ENCODE measurements at places on chromosomes 1 and 21.

- no peak for DNase-seq
These were observed 106.8 kb downstream of the TOMM20 start for GRCh38 chr1:235021815-235022214.

GRCh38 chr1:228144193-228144992 is 4.3 kb downstream of the GUK1 start:
- no peak for DNase-seq

- DNase-seq = no peak
These were observed 998.0 kb upstream of the B3GALT2 start for GRCh38 chr1:194184425-194184824.

DNA sequence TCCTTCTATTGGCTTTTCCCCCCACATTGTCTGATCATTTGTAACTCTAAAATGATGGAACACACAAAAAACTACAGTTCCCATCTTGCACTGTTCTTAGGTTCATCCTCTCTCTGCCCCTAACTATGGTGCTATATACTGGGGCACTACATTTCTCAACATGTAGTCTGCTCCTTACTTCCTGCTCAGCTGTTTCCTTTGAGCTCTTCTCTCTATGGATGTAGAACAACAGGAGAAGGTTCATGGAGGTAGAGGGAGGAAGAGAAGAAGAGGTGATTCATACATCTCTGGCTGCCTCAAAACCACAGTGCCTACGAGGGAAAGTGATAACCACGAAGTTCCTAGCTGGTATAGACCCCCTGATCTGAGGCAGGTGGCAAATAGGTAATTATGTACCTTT is 7.0 kb upstream of the C1orf146 start:
- no peak for DNase-seq

- DNase-seq = peak; percentile 70
These were observed 133.4 kb downstream of the PLPPR5 start for GRCh38 chr1:98870959-98871903.

DNA sequence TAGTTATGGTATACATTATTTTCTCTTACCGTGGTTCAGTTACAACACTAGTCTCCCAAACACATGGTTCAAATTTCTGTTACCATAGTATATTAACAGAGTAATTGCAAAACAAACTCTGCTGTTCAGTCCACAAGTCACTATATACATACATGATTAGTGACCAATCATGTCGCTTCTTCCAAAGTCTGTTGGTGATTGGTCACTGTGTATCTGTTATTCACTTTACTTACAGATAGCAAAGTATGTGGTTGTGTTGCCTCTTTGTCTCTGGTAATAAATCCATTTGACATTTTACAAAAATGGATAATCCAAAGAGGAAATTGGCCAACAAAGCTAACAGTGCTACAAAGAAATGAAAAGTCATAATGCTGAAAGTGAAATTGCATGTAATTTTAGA is 107.2 kb downstream of the RABGAP1L start:
- no peak for DNase-seq

- DNase-seq = no peak
These were observed 1532.1 kb upstream of the TPTE start for GRCh38 chr21:8989261-8989711.

Measured in GM12865 (cell line).